Hepatocyte (in vitro differentiated cells): ENCODE measurements at places on chromosomes 7 and 10. TPM values are rescaled to one million over a fixed set of nuclear protein-coding genes. Genes with fewer than 3 reads are reported as not detected.

Gene STN1
- total RNA-seq = 20.2 and 26.8 TPM in 2 replicates

- no peak for DNase-seq
- peak overlapping the region; percentile 93 for H3K27ac ChIP-seq
- peaks cover 11% of the 10 kb centered on the region for H3K4me1 ChIP-seq
- no peaks in the 10 kb centered on the region for H3K36me3 ChIP-seq
- H3K27me3 ChIP-seq = no peaks in the 10 kb centered on the region
- H3K4me3 ChIP-seq = no peak overlapping the region
Observed at GRCh38 chr7:112448891-112449290, 1.4 kb upstream of the IFRD1 start.

- H3K4me1 ChIP-seq = no peaks in the 10 kb centered on the region
- DNase-seq = no peak
- no peaks in the 10 kb centered on the region for H3K36me3 ChIP-seq
- no peak overlapping the region for H3K27ac ChIP-seq
- H3K27me3 ChIP-seq = no peaks in the 10 kb centered on the region
Observed at GRCh38 chr7:114062810-114063209, 144.0 kb upstream of the PPP1R3A start.

GRCh38 chr10:94125856-94126255 is 132.1 kb downstream of the PLCE1 start:
- H3K27me3 ChIP-seq = no peaks in the 10 kb centered on the region
- peak overlapping the region; percentile 47 for H3K27ac ChIP-seq
- no peak overlapping the region for H3K4me3 ChIP-seq

DNA sequence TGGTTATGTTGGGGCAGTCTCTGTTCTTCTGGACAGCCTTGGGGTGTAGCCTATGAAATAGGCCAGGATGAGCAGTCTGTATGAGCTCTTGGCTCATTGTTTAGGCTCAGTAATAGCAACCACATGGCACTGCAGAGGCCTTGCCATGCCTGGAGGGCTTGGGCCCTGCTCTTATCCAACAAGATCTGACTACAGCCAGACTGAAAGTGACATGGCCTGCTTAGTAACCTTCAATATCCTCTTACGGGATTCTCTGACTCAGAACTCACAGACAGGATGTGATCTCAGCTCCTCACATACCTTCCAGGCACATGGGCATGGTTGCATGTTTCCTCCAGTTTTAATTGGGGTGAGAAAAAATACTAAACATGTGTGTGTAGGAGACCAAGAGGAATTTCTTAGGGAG is 289.3 kb downstream of the PTEN start:
- no peaks in the 10 kb centered on the region for H3K27me3 ChIP-seq
- peak; percentile 44 for DNase-seq
- no peak overlapping the region for H3K4me3 ChIP-seq
- H3K4me1 ChIP-seq = peaks cover 11% of the 10 kb centered on the region
- peak overlapping the region; percentile 54 for H3K27ac ChIP-seq
